Umbilical cord (tissue), 2 donors: ENCODE measurements at places on chromosomes 16 and 17.

DNA sequence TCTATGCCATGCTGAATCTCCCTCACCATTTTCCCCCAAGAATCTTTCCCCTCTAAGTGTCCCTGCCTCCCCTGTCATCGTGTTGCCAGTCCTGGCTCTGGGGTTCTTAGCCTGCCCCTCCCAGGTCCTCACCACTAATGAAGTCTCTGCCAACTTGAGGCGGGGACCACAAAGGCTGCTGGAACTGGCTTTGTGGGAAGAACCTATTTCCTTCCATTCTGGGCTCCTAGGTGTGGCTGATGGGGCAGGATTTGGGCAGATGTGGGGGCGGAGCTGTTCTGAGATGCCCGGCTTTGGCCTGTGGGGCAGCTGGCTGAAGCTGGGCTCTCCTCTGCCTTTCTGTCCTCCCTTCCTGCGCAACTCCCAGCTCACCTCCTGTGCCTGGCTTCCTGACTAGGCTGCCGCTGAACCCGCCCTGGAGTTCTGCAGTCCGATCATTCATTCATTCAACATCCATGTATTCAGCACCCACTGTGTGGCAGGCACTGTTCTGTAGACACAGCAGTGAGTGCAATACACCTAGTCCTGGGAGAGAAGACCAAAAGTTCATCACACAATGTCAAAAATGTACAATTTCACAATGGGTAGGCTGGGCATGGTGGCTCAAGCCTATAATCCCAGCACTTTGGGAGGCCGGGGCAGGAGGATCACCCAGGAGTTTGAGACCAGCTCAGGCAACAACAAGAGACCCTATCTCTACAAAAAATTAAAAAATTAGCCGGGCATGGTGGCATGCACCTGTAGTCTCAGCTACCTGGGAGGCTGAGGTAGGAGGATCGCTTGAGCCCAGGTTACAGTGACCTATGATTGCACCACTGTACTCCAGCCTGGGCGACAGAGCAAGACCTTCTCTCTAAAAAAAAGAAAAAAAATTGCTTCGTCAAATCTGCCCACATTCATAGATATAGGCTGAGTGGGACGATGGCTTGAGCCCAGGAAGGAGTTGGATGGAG is 1.9 kb upstream of the SNN start:
- DNase-seq = no peak

DNA sequence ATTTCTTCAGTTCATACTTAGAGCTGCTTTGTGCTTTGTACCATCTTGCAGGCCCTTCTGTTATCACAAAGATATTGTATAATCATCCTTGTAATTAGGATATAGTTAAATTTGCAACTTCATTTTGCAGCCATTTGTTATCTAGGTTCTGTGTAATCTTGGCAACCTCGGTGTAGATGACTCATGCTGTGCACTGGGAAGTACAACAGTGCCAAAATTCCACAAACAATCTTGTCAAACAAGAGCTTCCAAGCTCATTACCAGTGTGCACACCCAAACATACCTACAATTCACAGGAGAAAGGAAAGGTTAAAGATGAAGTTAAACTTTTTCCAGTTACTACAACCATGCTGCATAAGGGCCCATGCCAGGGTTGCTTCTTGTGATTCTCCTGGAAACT is 1231.8 kb downstream of the CDH11 start:
- peak; percentile 60 for DNase-seq

- DNase-seq = peak; percentile 66
These were observed 21.7 kb downstream of the ACSF3 start for GRCh38 chr16:89115216-89115861.

GRCh38 chr17:33653399-33653788 is 360.3 kb upstream of the ASIC2 start:
- DNase-seq = no peak

GRCh38 chr17:5516060-5516792 is 29.9 kb downstream of the MIS12 start:
- DNase-seq = peak; percentile 86

GRCh38 chr16:11870399-11870798 is 19.1 kb upstream of the RSL1D1 start:
- peak; percentile 25 for DNase-seq

DNA sequence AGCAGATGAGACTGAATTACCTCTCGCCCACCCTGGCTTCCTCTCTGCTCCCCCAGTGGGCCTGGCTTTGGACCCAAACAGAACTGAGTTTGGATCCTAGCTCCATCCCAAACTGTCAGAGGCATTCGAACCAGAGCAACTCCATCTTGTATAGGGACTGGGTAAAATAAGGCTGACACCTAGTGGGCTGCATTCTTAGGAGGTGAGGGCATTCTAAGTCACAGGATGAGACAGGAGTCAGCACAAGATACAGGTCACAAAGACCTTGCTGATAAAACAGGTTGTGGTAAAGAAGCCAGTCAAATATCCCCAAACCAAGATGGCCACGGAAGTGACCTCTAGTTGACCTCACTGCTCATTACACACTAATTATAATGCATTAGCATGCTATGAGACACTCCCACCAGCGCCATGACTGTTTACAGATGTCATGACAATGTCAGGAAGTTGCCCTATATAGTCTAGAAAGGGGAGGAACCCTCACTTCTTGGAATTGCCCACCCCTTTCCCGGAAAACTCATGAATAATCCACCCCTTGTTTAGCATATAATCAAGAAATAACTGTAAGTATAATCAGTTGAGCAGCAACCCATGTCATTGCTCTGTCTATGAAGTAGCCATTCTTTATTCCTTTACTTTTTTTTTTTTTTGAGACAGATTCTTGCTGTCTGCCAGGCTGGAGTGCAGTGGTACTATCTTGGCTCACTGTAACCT is 44.4 kb downstream of the LYRM1 start:
- no peak for DNase-seq

GRCh38 chr16:86572606-86573005 is 5.7 kb upstream of the FOXL1 start:
- no peak for DNase-seq

GRCh38 chr16:73051226-73051625 is 3.3 kb upstream of the ZFHX3 start:
- peak; percentile 35 for DNase-seq

DNA sequence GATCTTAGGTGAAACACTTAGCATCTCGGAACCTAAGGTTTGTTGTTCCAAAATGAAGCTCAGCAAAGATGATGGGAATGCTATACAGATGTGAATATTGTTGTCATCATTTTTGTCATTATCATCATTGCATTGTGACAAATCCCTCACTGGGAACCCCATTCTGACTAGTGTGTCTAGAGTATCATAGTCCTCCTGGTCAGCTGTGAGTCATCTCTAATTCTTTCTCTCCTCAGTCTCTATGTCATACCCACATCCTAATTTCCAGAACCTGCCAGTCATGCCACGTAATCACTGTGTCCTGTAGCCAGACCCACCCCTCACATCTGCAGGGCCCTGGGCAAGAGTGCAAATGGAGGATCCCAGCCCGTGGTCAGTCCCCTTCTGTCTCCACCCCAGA is 60.5 kb upstream of the CLEC3A start:
- no peak for DNase-seq

- DNase-seq = no peak
These were observed 183.7 kb downstream of the SNX29 start for GRCh38 chr16:12160249-12160648.

DNA sequence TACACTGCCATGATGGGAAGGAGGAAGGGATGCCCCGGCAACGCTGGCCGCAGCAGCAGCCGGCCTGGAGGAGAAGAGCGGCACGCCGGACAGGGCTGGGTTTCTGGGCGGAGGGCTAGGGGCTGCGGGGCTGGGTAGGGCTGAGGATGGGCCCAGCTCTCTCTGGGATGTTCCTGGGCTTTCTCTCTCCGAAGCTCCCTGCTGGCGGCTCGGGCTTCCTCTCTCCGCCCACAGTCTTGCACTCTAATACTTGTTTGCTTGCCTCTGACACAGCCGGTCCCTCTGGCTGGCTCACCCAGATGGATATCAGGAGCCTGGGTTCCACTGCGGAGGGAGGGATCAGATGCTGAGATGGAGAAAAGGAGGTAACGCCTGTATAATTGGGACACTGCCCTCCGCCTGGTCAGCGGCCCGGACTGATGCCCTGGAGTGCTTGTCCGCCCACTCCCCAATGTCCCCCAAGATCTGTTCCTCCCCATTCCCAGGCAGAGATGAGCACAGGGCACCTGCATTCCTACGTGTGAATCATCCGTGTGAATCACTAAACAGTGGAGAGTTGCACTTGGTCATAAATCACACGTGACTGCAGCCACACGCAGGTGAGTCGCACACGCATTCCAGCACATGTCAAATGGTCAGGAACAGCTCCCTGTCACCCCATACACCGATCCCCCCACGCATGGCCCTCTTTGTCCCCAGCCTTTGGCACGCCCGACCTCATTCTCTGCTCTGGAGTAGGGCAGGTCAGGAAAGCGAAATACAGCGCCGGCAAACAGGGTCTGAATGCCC is at the start of gene ALOXE3:
ALOXE3 (minus strand) TSS at position 535 of the 789 bp plus-strand sequence; CDS start at position 11, 524 bp downstream.
- peak; percentile 62 for DNase-seq

GRCh38 chr16:31471875-31472708 is at the start of gene TGFB1I1:
TGFB1I1 (plus strand) TSS chr16:31472152; CDS start chr16:31472189, 37 bp downstream.
- DNase-seq = peak; percentile 93

- no peak for DNase-seq
These were observed 20.0 kb downstream of the ABCA10 start for GRCh38 chr17:69208640-69209039.

- DNase-seq = no peak
These were observed 3.4 kb downstream of the PPP1R9B start for GRCh38 chr17:50146927-50147665.

DNA sequence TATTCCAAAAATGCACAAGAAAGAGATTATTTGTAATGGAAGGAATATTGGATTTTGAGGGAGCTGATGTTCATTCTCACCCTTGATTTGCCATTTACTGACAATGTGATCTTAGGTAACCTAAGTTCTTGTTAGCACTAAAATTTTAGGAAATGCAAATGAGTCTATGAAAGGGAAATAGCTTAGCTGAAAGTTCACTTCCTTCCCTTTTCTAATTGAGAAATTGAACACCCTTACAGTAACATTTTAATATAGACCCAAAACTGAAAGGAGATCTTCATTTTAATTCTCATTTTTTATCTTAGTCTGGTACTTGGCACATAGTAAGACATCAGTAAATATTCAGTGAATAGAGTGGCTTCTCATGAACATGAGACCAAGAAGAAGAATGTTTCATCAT is 10.9 kb upstream of the WSB1 start:
- DNase-seq = no peak

- DNase-seq = no peak
These were observed 27.4 kb downstream of the CEP95 start for GRCh38 chr17:64534187-64534586.

DNA sequence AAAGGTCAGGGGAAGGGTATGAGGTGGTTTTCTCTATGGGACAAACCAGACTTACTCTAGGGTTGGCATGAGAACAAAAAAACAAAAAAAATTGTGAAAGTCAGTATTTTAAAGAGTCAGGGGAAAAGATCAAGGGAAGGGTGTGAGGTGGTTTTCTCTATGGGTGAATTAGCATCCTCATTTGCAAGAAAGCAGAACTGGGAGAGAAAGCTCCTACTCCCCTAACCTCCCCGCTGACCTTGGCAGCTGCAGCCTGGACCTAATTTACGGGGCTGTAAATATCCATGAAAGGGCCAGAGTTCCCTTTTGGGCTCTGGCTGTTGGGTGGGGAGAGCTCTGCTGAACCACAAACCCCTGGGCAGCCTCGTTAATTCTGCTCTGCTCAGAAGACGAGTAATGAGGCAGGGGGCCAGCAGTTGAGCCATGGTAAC is 10.6 kb downstream of the RHBDL3 start:
- no peak for DNase-seq

DNA sequence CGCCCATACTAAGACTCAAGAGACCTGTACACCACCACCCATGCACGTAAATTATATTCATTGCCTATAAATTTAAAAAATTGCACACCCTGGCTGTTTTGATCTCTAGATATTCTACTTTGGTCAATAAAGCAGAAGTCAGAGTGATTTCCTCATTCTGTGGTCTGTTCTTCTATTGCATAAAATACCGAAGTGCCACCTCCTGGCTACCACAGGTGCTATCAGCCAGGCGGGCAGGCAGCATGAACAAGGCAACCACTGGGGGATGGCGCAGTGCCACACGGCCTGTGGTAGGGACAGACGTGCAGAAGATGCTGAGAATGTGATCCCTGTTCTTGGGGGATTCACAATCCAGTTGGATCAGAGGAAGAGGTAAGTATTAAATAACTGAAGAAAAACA is 122.3 kb downstream of the CDK5R1 start:
- no peak for DNase-seq

DNA sequence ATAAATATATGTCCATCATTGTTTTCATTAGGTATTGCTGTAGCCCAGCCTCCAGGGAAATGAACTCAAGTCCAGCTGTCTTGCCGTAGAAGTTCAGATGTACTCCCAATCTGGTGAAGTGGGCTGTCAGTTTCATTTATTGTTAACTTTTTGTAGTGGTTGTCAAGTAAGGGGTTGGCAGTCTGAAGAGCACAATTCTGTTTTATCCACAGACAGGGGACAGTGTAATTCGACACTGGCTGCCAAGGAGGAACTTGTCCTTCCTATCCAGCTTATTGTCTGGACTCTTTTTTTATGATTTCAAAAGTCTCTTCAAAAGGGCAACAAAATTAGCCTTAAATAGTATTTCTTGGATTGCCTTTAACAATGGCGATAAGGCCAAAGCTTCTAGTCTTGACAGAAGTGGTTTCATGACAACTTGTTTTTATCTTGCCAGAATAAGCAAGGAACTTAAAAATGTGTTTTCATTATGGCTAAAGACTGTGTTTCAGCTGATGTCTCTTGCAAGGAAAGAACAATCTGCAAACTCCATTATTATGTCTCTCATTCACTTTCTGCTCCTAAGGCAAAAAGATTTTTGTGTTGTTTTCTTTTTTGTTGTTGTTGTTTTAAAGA is 73.9 kb upstream of the TANC2 start:
- peak; percentile 14 for DNase-seq

DNA sequence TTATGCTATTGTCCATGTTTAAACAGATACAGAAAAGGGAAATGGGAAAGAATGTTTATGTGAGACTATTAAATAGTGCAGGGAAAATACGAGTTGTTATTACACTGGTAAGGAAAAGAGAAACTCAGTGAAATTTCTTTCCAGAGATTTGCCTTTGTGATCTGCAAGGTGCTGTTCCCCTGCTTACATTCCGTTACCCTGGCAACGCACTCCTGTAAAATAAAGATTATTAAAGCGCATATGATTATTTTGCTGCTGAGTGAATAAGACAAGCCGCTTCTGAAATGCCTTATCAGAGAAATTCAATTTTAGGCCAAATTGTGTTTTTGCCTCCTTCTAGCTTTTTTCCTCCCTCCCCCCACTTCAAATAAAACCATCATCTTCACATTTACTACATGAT is 328.6 kb upstream of the PMFBP1 start:
- no peak for DNase-seq

DNA sequence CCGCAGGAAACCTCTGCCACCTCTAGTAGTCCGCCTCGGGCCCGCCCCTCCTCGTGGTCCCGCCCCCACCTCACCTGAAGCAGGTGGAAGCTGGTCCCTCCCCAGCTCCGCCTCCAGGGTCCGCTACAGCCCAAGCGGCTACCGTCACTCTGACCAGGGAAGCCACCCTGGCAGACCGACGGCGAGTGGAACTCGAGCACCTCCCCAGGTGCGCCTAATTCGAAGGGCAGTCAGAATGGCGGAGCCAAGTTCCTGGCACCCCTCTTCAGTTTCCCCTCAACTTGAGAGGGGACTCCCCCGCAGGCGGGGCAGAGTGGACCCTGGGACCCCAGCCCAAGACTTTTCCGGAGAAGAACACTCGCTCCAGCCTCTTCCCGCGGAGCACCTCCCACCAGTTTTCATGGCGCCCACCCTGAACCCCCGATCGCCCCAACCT is 507 bp downstream of the FHOD1 start:
- DNase-seq = no peak

- DNase-seq = no peak
These were observed 70.0 kb downstream of the PGS1 start for GRCh38 chr17:78448356-78448993.
